Activated CD8-positive, alpha-beta memory T cell treated with anti-CD3 and anti-CD28 coated beads for 4 hours (primary cell): ENCODE measurements at places on chromosomes 3 and 15.

- no peak for DNase-seq
Measured at GRCh38 chr15:92656089-92656488, 514 bp upstream of the FAM174B start.

DNA sequence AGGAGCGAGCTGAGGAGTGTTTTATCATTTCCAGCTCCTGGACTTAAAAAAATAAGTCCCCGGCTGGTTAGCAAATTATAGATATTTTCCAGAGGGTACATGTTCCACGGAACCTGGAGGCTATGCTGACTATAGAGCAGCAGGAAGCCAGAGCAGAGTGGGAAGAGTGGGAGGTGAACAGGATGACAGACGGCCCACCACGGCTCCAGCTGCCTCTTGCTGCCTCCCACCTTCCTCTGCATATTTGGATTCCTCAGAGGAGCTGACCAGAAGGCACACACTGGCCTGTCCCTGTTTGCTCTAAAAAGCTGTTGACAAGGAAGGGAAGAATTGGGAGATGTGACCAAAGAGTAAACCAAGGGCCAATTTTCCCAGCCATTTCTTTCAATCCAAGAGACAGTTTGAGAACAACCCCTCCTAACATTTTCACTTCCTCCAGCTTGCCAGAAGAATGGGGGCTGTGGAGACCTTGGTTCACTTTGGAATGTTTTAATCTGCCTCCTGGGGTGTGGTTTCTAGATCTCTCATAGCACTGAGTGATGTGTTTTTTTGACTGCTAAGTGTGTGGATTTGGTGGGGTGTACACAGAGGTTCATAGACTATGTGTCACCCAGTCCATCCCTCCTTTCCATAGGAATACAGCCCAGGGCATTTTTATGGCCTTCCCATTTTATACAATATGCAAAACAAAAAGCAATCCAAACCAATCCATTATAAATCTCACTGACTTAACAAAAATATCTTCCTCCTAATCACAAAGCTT is 36.8 kb downstream of the HGD start:
- DNase-seq, result no peak

GRCh38 chr15:88376574-88377174 is 90.5 kb downstream of the MRPL46 start:
- DNase-seq, result no peak

GRCh38 chr15:67124111-67124510 is 58.7 kb downstream of the SMAD3 start:
- no peak for DNase-seq

DNA sequence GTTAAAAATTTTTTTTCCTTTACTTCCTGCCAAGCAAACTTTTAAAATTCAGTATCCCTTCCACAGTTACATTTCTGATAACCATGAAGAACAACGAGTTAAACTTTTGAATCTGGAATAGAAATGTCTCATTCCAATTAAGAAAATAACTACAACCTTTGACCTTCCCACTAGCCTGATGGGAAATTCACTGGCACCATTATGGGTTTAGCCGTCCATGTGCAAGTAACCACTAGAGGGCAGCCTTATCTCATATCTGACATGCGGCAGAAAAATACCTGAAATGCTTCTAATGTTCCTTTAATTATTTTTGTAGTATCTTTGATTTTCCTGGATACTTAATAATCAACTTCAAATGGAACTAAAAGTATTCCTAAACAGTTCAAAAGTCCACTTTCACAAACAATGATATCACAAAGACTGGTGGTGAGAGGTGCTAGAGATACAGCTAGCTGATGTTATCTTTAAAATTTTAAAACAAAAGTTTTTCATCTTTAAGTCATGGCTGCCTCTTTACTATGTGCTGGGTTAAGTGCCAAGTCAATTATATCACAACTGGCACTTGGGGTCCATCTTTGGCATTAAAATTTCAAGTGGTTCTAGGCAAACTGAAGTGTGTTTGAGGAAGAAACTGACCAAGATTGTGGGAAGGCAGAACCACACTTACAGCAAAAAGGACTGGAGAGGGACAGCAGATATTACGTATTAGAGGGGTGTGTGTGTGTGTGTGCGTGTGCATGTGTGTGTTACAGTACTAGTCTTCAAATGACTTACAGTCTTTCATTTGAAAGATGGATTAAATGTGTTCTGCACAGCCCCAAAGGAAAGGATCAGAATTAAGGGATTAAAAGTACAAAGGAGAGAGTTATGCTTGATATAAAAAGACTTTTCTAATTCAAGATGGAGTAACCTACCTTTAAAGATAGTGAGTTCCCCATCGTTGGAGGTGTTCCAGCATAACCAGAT is 107.1 kb upstream of the ICE2 start:
- DNase-seq, result no peak

DNA sequence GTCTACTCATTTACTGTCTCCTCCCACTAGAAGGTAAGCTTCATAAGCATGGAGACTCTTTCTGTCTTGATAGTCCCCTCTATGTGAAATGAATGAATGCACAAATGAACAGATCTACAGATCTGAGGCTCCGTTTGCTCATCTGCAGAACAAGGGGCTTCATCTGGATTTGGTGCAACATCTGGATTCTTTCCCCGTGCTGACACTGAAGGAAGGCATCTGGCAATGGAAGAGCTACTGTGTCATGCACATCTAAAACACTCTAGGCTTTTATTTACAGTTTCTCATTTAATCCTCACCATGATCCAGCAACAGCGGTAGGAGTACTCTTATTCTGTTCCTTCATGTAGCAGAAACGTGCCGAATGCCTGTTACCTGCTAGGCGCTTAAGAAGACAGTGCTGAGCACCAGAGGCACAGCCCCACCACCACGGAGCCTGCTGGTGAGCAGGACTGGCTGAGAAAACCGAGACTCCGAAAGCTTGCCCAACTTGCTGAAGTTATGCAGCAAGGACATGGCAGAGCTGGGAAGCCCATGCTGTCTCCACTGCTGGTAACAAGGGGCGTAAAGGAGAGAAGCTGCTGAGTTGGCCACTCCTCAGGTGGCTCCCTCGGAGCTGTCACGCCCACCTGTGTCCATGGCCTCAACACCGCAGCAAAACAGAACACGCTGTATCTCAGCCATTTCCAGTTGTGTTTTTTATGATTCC is 31.1 kb downstream of the LSM3 start:
- no peak for DNase-seq

GRCh38 chr3:126491221-126492013 is 15.7 kb upstream of the ZXDC start:
- no peak for DNase-seq

- peak; percentile 4 for DNase-seq
Measured at GRCh38 chr3:20080956-20081554, 40.8 kb downstream of the KAT2B start.

DNA sequence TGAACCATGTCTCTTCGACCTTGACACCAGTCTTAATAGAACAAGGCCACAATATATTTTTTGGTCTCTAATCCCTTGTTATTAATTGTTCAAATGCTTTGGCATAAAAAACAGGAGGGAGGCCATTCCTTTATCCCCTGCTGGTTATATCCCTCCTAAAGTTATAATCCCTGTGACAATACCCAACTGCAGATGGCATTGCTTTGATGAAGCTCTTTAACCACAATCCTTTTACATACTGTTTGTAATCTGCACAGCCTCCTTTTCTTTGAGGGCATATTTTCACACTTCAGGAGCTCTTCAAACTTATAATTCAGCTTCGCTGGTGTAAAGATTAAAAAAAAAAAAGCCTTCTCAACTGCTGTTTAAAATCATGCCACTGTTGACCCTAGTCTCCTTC is 919.0 kb downstream of the EPHA3 start:
- DNase-seq, result no peak

- DNase-seq, result no peak
Measured at GRCh38 chr3:15165061-15165460, 41.0 kb upstream of the CAPN7 start.

- no peak for DNase-seq
Measured at GRCh38 chr3:22175947-22176346, 424.9 kb upstream of the ZNF385D start.

- DNase-seq, result no peak
Measured at GRCh38 chr3:196867155-196867506, 589 bp upstream of the SENP5 start.
